Fibroblast of skin of left biceps (primary cell): ENCODE measurements at places on chromosomes 1 and 21.

DNA sequence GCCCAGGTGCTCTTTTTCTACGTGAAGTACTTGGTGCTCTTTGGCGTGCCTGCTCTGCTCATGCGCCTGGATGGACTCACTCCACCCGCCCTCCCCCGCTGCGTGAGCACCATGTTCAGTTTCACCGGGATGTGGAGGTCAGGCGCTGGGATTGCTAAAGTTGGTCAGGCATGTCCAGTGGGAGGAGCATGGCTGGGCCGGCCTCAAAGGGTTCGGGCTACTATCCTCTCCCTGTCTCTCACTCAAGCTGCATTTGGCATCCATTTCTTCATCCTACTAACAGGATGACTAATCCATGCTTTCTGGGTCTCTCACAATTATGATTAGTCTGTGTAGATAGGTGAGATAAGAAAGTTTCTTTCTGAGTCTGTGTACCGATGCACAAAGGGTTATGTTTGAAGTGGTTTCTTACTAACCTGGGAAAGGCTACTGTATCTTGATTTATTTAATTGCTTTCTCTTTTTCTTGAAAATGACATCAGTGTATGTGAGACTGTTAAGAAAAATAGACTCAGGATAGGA is 135.9 kb downstream of the HHAT start:
- DNase-seq = no peak

DNA sequence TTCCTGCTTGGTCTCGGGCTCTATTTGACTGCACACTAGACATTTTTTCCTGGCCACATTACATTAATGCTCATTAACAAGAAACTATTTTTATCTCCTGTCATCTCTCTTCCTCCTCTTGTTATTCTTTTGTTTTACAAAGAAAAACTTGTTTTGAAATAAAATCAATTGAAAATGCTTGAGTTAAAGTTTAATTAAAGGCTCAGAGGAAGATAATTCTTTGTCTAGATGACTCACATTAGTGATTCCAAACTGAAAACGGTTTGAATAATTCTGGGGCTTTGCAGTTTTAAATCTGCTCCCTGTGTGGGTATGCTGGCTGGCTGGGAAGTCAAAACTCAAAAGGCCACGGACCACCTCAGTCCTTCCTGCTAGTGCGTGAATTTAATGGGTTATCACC is 29.6 kb downstream of the RGS5 start:
- no peak for DNase-seq

DNA sequence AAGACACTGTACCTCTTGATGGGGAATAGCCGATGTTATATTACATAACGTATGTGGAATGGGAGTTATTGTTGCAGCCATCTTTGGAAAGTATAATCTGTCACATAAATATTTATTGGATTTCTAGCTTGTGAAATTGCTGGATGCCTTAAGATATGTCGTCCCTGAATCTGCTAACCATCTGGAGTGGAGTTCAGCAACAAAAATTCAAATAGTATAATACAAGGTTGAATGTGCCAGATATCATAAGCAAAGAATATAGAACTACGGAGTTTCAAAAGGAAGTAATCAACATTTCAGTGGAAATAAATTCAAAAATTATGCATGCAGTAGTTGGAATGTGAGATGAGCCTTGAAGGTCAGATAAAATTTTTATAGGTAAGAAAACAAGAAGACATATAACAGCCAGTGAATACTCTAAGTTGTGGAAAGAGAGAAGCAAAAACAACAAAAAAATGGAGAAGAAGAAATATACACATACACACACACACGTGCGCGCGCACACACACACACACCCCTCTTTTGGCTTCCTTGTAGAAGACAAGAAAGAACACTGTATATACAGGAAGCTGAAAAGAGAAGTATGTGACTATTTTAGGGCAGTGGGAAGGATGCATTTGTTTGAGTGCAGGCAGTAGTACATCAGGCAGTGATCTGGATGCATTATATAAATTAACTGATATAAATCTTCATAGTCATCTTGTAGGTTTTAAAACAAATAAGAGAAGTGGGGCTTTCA is 516.7 kb downstream of the KCNT2 start:
- DNase-seq = no peak

- no peak for DNase-seq
These were observed 22.2 kb upstream of the ALG14 start for GRCh38 chr1:95094923-95095322.

- no peak for DNase-seq
These were observed 17.2 kb upstream of the C2CD2 start for GRCh38 chr21:41970751-41971653.

DNA sequence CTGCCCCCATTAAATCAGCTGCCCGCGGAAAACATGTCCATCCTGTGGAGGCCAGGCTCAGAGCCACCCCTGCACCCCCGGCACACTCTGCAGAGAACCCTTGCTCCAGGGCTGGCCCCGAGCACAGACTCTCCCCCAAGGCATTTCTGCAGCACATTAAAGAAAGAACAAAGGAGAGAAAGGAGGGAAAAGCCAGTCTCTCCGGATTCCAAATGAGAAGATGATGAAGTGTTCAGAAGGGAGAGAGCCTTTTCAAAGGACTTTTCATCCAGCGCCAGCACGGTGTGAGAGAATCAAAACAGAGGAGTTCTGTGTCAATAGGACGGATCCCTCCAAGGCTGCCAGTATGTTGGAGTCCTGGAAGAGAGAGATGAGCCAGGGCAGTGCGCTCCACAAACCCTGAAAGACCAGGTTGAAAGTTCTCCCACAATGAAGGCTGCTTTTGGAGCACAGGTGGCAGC is 498.3 kb downstream of the NPHP4 start:
- no peak for DNase-seq

DNA sequence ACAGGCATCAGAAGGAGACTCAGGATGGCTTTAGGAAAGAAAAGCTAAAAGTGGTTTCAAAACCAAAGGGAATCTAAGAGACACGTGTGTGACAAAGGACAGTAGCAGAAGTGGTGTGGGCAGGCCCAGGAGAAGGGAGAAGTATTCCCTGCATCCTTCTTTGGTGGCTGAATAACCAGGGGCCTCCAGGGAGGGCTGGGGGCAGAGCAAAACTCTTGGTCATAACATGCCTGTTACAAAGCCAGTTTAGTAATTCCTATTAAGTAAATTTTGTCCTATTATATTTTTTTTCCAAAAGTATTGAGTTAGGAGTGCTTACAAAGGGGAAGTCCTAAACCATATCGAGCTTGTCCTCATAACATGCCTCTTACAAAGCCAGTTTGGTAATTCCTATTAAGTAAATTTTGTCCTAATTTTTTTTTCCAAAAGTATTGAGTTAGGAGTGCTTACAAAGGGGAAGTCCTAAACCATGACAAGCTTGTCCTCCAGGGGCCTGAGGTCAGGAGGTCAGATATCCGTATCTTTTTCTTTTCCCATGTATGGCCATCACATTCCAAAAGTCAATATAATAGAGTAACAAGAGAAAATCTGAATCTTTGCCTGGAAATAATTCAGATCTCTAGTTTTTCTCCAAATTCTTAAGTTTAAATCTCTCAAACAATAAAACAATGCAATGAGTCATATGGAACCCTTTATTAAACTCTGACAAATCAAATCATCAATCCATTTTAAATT is 509.2 kb downstream of the LTN1 start:
- no peak for DNase-seq

DNA sequence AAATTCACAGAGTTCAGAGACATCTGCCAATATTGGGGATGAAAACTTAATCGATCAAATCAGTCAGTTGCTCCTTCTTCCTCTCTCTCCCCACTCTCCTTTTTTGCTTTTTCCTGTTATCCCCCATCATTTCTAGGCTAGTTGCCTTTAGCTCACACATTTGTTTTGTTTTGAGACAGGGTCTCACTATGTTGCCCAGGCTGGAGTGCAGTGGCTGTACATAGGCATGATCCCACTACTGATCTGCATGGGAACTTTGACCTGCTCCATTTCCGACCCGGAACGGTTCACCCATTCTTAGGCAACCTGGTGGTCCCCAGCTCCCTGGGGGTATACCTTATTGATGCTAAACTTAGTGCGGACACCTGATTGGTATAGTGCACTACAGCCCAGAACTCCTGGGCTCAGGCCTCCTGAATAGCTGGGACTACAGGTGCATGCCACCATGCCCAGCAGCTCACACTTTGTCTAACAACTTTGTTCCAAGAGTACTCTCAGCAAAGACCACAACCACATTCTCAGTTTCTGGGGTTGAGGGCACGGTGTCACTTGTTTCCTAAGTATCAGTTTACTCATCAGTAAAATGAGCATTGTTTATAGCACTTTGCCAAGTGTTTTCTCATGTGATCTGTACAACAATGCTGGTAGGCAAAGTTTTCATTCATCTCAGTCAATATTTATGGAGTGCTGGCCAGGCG is 6.7 kb upstream of the ELOA start:
- no peak for DNase-seq

DNA sequence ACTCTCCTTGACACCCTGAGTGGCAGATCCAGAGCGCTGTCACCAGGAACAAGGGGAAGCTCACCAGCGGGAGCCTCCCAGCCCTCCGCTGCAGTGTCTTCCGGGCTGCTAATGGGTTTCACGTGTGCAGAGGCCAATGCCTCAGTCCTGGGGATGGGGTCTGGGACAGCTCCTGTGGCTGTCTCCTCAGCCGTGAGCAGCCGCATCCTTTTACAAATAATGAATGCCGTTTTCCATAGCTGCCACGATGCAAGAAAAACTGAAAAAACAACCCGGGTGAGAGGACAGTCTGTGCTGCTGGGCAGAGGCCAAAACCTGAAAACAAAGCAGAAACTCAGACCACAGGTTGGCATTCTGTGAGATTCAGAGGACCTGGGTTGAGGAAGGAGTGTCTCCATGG is 212.2 kb upstream of the RAB4A start:
- no peak for DNase-seq

DNA sequence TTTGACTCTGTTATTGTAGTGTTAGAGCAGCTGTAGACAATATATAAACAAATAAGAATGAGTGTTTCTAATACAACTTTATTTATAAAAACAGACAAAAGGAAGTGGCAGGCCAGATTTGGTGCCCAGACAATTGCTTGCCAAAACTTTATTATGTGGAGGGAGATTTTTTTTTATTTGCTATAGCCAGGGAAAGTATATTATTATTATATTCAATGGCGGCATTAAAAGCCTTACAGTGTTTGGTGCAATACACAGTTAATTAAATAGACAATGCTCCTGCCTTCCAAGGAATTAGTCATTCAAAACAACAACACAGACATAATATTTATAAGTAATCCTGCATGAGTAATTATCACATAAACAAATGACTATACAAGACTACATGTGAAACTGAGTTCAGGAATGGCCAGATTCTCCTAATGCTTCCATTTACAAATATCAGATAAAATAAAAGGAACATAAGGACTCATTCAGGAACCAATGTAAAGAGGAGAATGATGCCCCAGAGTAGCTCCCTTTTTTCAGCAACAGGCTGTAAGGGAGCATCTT is 10.6 kb upstream of the RC3H1 start:
- no peak for DNase-seq

DNA sequence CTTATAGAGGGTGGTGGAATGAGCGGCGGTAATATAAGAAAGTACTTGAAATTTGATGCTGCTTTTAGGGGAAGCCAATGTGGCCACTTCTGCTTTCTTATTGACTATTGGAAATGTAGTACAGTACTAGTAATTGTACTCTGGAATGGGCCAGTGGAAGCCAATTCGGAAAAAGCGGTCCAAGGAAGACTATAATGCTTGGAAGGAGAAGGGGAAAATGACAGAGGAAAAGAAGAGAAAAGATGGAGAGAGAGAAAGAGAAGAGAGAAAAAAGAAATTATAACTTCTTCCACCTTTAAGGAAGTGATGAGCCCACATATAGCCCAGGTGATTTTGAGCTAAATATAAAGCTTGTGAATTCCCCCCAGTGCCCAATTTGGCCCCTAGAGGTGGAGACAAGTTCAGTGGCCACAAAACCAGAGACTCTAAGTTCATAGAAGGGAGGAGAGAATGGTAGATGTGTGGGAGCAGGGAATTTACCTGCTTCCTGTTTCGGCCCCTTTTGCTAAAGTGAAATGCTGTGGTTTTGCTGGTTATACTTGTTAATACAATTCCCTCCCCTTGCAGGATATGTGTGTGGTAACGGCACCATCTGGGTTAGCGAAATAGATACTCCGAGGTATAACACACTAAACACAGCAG is 35.7 kb upstream of the DUSP10 start:
- no peak for DNase-seq

GRCh38 chr1:96427616-96428015 is 294.0 kb upstream of the PTBP2 start:
- DNase-seq = no peak

GRCh38 chr1:32825181-32825580 is 7.7 kb downstream of the S100PBP start:
- DNase-seq = no peak

- DNase-seq = no peak
These were observed 13.9 kb downstream of the SSR2 start for GRCh38 chr1:156006666-156007376.

DNA sequence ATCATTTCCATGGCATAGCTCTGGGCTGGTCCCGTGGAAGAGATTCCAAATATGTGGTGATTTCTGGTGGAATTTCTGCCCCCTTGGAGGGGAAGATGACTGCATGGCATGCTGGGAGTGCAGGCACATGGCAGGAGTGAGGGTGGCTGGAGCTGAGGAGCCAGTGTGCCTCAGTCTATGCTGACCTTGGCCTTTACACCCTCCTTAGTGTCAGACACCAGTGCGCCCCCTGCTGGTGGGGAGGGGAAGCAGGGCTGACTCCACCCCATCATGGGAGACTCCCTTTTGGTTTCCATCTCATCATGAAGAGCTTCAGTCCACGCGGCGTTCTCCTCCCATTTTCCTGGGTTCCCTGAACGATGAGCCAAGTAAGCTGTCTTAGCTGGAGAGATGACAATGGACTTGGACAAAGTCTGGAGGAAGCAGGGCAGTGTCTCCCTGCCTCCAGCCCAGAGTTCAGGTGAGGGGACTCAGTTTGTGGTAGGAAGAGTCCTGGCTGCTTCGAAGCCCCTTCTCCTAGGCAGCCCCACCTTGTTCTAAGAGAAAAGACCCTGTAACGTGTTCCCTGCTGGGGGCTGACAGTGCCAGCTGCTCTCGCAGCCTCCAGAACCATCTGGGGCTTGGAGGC is 10.3 kb downstream of the ALX3 start:
- DNase-seq = no peak

GRCh38 chr1:208183977-208184911 is 59.9 kb downstream of the PLXNA2 start:
- DNase-seq = peak; percentile 73

DNA sequence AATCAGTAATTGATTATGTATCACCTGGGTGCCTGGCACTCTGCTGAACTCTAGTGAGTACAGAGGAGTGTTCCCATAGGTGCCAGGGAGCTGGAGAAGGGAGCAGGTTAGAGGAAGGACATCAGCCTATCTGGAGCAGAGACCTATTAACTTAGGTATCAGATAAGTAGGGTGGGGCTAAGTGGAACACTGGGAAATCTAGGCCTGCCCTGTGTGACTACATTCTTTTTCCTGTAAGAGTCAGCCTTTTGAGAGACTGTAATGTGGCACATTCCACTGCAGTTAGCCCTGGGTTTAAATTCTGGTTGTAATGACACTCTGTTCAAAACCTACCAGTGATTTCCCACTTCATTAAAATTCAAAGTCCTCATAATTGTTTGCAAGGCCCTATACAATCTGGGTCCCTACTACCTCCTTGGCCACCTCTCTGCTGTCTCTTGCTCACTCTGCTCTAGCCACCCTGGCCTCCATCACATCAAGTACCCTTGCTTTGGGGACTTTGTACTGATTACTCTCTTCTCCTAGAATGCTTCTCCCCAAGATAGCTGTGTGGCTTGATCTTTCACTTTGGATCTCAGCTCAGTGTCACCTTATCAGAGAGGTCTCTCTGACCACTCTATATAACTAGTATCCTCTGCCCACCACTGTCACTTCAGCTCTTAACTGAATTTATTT is 12.9 kb downstream of the STX12 start:
- DNase-seq = no peak
